BE2C (cell line): ENCODE measurements at places on chromosomes 5 and 9.

- DNase-seq = no peak
These were observed 150.3 kb upstream of the SLC24A2 start for GRCh38 chr9:19938990-19939733.

DNA sequence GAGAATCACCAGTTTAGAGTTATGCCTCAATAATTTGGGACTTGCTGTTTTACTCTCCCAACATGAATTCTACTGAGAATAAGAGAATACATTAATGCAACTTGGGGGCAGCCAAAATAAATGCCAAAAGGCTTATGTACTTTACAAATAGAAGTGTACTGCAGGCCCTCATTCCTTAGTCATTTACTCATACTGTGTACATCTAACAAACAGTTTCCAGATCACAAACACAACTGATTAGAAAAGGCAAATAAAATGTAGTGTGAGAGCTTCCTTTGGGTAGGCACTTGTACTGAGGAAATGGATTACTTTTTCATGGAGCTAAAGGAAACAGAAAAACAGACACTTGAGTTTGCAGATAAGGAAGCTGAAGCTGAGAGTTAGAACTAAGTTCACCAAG lies 12.6 kb downstream of the ANKDD1B start:
- no peak for DNase-seq

GRCh38 chr5:67003935-67004729 lies 192.5 kb downstream of the CD180 start:
- DNase-seq = peak; percentile 84

DNA sequence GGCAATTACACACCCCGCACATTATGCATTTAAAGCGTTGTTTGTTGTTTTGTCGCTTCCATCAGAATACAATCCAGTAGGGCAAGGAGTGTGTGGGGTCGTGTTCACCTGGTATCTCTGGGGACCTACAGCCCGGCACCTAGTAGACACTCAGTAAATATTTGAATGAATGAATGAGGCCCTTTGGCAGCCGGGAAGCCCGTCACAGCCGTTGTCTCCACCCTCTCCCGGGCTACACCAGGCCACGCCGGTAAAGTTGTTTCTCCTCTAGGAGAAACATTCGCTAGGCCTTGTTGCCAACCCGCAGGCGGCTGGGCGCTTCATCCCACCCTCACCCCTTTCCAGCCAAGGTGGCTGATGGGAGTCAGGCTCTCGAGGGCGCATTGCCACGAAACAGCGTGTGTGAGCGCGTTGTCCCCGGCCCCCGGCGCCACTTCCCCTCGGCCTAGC lies 876 bp upstream of the JAK2 start:
- DNase-seq = no peak

DNA sequence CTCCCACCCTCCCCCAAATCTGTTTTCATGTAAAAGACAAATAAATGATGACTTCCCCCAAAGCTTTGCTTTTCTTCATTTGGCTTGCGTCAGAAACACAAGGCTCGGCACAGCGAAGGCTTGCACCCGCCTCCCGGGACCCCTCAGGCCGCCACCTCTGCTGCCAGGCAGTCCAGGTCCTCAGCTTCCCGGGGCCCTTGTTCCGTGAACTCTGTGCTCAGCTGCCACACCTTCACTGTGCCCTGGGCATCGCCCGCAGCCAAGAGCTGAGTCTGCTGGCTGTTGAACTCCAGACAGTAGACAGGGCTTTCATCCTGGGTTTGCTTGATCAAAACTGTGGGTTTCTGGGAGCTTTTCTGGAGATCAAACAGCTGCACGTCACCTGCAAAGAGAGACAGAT lies 23.0 kb downstream of the DYNC2I2 start:
- DNase-seq = no peak

DNA sequence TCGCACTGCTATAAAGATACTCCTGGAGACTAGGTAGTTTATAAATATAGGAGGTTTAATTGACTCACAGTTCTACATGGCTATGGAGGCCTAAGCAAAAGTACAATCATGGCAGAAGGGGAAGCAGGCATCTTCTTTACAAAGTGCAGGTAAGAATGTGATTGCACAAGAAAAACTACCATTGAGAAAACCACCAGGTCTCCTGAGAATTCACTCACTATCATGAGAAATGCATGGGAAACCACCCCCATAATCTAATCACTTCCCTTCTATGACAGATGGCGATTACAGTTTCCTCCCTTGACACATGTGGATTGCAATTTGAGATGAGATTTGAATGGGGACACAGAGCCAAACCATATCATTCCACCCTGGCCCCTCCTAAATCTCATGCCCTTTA lies 121.2 kb upstream of the ST8SIA4 start:
- DNase-seq = no peak
